ENCODE measurements at places on chromosomes 6 and 20.
A peak's percentile ranks its signal among the peaks of the same experiment; 100 is the strongest.

- DNase-seq: no peak
These were observed 79.8 kb upstream of the CCN6 start for GRCh38 chr6:111973927-111974639.

- DNase-seq: no peak
These were observed 46.8 kb downstream of the RANBP9 start for GRCh38 chr6:13664703-13665352.

DNA sequence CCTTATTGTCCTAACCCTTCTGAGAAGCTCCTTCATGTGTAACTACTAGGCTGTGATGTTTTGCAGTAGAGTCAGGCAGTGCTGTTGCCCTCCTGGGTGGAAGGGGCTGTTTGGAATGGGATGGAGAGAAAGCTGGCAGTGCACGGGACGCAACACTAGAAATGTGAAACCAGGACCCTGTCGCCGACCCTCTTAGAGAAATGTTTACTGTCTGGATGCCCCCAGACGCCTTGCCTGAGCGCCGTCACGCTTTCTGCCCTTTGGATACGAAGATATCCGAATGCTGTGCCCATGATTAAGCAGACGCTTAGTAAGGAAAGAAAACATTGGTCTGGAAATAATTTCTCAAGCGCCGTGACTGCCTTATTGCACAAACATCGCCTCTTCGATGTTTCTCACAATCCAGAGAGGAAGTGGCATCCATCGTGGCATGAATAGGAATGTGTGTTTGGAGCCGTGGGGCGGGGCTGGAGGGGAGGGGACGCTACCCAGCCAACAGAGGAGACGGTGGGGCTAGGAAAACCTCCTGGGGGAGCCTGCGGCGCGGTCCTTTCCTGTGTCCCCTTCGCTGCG is 661 bp upstream of the PPP1R14C start:
- DNase-seq: peak; percentile 25

- peak; percentile 14 for DNase-seq
These were observed 684 bp downstream of the ZNFX1 start for GRCh38 chr20:49276961-49277785.

GRCh38 chr6:11092668-11093375 is 812 bp upstream of the SMIM13 start:
- peak; percentile 36 for DNase-seq

DNA sequence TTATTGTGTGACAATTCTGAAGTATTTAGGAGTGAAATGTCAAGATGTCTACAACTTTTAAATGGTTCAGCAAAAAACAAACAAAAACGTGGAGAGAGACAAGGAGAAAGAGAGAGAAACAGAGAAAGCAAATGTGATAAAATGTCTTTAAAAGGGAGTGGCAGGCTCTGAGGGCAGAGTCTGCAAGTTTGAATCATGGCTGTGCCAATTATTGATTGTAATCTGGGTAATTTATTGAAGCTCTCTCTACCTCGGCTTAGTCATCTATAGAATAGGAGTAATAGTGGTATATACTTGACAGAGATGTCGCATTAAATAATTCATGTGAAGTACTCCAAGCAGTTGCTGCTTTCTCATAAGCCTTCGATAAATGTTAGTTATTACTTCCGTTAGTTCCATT is 61.3 kb upstream of the ARID1B start:
- DNase-seq: no peak

GRCh38 chr6:75673884-75674283 is 72.2 kb downstream of the SENP6 start:
- DNase-seq: no peak

- DNase-seq: no peak
These were observed 48.5 kb upstream of the PDYN start for GRCh38 chr20:2042400-2042799.

GRCh38 chr20:61593516-61593915 is 341.5 kb downstream of the CDH4 start:
- no peak for DNase-seq

- no peak for DNase-seq
These were observed 180.2 kb upstream of the HDAC2 start for GRCh38 chr6:114151064-114151690.

DNA sequence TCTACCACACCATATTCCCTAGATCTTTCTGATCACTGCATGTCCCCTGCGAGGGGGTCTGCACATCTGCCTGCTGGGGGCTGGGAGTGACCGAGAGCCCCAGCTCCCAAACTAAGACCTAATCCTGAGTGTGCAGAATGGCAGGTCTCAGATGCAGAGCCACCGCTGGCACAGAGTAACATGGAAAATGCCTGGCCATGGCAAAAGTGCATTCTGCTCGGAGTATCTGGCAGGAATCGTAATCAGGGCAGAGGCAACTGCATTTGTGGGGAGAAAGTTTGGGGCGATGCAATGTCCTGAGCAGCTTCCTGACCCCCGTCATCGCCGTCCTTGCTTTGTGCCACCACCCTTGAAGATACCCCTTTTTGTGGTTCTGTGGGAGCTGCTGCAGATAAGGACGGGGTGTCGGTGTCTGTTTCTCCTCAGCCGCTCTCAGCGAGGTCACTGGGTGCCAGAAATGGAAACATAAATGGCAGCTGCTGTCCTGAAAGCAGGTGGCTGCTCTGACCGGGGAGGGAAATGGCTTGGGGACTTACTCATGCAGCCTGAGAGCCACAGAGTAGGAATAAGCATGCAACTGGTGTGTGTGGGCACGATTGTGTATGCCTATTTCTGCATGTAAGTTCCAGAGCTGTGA is 157.9 kb downstream of the LY86 start:
- no peak for DNase-seq

DNA sequence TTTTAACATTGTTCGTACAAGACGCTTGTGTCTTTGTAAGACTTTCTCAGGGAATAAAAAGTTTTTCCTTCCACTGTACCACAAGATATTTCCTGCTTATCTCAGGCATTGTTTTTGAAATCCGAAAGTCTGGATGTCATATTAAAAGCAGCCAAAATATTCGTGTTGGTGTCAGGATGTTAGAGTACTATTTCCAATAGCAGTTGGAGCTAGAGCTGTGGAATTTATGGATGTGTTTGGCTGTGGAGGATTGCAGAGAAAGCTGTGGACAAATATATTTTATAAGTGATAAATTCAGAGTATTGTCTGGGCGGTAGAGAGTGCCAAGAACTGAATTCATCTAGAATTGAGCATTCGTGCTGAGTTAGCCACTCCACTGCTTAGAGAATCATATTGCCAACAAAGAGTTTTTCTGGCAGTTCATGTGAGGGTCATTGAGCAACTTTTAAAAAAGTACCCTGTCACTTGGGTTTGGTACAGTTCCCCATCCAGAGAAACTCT is 57.7 kb downstream of the ZDHHC14 start:
- DNase-seq: no peak

DNA sequence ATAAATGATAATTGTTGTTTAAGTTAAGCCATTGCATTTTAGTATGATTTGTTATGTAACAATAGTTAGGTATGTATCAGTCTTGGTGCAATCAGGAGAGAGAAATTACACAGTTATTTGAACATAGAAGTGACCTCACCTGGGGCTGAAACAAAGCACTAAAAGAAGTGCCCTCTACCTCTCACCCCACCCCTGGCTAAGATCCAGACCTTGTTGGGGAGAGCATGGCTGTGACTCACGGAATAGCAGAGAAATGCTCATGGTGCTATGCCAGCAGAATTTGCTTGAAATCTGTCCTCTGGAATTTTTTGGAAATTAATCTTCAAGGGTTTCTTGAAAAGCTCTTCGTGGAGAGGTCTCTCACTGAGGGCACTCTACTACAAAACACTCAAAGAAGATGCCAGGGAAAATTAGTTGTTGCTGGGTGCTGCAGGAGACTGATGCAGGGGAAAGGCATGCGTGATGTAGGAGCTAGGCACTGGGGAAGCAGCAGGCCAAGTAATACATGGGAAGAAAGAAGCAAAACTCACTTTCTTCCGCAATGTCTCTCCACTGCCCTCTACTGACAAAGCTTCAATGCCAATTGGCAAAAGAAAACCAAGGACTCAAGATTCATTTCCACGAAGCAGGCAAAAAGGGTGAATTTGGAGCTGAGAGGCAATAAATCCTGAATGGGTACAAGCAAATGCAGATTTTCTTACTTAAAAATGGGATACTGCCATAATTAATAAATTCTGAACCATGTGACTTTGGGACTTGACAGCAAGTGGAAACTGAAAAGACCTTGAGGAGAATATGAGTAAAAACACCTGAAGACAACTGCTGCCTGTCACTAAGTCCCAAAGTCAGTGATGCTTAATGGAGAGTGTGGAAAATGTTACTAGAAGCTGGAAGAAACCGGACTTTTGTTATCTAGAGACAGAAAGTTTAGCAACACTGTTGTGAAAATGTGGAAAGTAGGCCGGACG is 136.3 kb upstream of the ZNF184 start:
- no peak for DNase-seq

DNA sequence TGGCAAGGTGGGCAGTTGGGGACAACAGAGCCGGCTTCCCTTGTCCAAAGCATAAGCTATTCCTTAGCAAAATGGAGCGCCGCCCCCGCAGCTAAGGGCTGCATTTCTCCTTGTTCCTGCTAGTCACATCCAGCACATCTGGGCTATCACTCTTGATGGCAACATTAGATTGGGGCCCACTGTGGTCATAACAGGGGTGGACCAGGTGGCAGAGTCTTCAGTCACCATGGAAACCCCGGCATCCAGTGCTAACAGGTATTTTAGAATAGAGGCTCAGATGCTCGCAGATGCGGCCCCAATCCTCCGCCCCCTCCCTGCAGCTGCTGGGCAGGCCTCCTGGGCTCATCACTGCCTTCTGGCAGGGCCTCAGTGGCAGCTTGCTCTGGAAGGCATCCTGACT is 168.2 kb upstream of the PROKR2 start:
- no peak for DNase-seq

- DNase-seq: no peak
These were observed 45.0 kb downstream of the ELMO2 start for GRCh38 chr20:46361381-46361780.

DNA sequence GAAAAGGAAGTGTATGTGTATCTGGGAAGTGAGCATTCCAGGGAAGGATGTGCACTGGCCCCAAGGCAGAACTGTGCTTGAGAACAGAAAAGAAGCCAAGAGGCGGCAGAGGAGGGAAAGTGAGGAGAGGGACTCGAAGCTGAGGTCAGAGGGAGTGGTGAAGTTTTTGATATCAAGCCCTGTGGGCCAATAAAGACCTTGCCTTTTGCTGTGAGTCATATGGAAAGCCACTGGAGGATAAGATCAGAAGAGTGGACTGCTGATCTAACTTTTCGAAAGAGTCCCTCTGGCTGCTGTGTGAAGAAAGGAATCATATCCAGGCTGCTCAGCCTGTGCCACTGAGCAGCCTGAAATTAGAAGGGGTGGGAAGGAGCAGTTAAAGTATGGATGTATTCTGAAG is 99.4 kb downstream of the EYA4 start:
- DNase-seq: no peak

GRCh38 chr6:150150821-150151646 is 8.2 kb downstream of the PPP1R14C start:
- no peak for DNase-seq

DNA sequence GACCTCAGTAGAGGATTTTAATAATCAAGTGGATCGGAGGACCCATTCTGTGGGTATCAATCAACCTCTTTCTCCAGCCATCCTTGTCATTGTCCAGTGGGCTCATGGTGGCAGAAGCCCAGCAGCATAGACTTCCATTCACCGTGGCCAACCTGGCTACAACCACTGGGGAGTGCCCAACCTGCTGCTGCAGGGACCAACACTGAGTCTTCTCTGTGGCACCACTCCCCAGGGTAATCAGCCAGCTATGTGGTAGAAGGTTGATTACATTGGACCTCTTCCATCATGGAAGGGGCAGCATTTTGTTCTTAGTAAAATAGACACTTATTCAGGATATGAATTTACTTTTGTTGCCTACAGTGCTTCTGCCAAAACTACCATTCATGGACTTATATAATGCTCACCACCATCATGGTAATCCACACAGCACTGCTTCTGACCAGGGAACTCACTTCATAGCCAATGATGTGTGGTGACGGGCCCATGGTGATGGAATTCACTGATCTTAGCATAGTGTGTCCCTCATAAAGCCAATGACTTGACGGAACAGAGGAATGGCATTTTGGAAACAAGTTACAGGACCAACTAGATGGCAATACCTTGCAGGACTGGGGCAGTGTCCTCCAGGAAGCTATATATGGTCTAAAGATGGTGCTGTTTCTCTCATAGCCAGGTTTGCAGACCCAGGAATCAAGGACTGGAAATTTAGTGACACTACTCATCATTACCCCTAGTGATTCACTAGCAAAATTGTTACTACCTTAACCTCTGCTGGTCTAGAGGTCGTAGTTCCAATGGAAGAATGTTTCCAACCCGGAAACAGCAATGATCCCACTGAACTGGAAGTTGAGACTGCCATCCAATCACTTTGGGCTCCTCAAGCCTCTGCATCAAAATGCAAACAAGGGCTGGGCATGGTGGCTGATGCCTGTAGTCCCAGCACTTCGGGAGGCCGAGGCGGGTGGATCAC is 7.6 kb downstream of the CD24 start:
- no peak for DNase-seq

- DNase-seq: no peak
These were observed 123.1 kb upstream of the STXBP5 start for GRCh38 chr6:147081076-147081609.

DNA sequence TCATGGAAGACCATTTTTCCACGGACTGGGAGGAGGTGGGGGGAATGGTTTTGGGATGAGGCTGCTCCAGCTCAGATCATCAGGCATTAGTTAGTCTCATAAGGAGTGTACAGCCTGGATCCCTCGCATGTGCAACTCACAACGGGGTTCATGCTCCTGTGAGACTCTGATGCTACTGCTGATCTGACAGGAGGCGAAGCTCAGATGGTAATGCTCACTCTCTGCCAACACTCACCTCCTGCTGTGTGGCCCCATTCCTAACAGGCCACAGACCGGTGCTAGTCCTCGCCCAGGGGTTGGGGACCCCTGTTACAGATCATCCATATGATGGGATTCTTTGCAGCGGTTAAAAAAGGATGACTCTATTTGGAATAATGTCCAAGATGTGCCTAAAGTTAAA is 27.6 kb upstream of the BMP7 start:
- no peak for DNase-seq

GRCh38 chr6:141491684-141492083 is 641.0 kb upstream of the GJE1 start:
- DNase-seq: no peak

GRCh38 chr6:7979831-7980230 is 69.2 kb upstream of the TXNDC5 start:
- no peak for DNase-seq

GRCh38 chr20:402496-402885 is 5.6 kb upstream of the RBCK1 start:
- no peak for DNase-seq

- peak; percentile 38 for DNase-seq
These were observed 46.0 kb upstream of the PTPN1 start for GRCh38 chr20:50464026-50464724.

- no peak for DNase-seq
These were observed 90.0 kb downstream of the RREB1 start for GRCh38 chr6:7197747-7198146.

GRCh38 chr6:148677594-148678476 is 69.0 kb upstream of the UST start:
- no peak for DNase-seq

DNA sequence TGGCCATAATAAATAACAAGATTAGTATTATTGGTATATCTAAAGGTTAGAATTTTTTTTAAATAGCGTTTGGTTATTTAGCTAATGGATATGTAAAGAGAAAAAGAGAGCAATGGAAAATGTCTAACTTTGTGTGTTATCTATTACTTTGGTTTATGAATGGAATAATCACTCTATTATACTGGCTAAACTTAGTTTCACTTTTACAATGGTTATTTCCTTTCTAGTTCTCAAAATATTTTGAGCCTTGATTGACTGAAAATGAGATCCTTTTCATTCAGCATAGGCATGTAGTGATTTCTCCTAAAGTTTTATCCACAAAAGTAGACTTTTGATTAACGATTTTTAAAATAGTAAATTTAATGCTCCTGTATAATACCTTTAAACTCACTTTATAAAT is 51.6 kb upstream of the MLIP start:
- no peak for DNase-seq

All from cerebellum (tissue), 4 donors.